ENCODE measurements at places on chromosomes 2 and 18. TPM values are rescaled to one million over a fixed set of nuclear protein-coding genes. Genes with fewer than 3 reads are reported as not detected.

The EGR4 gene
- not detected for polyA plus RNA-seq

The CHRND gene
- polyA plus RNA-seq = 0.47 TPM

The BOLL gene
- not detected for polyA plus RNA-seq

The GAREM2 gene
- 9.3 TPM for polyA plus RNA-seq

The HOXD13 gene
- 0.08 TPM for polyA plus RNA-seq

The GPR75 gene
- polyA plus RNA-seq = 4.8 TPM

The CYP26B1 gene
- polyA plus RNA-seq = 16.5 TPM

The NOL4 gene
- polyA plus RNA-seq = 2.2 TPM

The ERLEC1 gene
- polyA plus RNA-seq = 62.7 TPM

Data from renal pelvis (tissue), 12 donors.